ENCODE measurements at places on chromosomes 7 and 10.

GRCh38 chr10:13457958-13458686 lies 70.7 kb downstream of the BEND7 start:
- no peak for DNase-seq

GRCh38 chr7:71193099-71193810 lies 61.3 kb downstream of the GALNT17 start:
- peak; percentile 98 for DNase-seq

DNA sequence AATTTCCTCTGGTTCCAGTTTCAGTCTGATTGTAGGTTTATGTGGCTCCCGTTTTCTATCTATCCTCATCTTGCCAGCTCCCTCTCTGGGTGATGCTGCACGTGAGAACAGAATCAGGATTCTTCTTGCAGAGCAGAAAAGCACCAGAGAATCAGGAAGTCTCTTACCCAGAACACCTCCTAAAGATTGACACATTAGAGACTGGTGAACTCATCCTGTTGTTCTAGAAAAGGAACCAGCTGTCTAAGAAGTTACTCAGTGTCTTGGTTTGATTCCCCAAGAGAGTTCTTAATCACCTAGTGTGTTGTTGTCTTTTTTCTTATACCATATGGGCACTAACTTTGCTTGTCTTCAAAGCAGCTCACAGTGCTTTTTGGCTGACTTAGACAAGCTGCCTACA lies 152.4 kb downstream of the DGKI start:
- no peak for DNase-seq

DNA sequence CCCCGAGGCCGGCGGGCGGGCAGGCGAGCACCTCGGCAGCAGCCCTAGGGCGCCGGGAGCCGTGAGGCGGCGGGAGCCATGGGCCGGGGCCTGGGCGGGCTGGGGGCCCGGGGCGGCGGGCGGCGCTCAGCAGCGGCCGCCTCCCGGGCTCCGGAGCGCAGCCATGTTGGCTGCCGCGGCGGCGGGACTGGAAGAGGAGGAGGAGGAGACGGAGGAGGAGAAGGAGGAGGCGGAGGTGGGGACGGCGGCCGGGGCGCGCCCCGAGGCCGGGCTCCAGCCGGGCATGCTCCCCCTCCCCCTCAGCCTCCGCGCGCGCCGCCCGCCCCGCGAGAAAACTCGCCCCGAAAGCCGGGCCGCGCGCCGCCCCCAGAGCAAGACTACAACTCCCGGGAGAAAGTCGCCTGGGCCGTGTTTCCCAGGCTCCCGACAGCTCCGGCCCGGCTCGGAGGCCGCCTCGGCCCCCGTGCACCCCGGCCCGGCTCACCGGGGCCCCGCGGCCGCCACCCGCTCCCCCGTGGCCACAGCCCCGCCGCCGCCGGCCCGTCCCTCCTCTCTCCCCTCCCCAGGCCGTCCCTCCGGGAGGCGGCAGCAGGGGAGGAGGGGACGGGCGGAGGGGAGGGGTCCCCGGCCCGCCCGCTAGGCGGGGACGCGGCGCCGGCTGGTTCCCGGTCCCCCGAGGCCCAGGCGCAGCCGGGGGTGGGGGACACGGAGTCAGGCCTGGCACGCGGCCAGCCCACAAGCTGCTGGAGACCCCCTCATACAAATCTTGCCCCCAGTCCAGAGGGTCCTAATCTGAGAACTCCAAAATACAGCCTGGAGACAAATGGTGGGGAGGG lies at the start of gene DLG5:
Gene DLG5, minus strand, starts transcription at position 190 of the 836 bp plus-strand sequence. CDS start 235 bp downstream, outside the sequence.
- peak; percentile 52 for DNase-seq

Data from G401 (cell line).